ENCODE measurements at places on chromosomes 6 and 20.

DNA sequence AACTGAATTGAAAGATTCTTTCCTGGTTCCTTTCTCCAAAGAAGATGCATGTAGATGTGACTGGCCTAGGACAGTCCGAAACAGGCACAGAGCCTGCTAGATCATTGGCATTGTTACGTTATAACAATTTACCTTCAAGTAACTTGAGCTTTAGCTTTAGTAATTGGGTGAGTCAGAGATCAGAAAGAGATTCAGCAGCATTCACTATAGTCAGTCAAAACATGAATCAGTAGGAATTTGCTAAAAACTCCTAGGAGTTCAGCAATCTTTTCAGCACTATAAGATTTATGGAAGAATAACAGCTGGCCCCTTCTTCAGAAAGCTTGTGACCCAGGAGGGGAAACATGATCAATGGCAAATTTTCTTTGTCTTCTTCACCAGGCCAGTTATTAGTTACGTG lies 281.7 kb upstream of the PRDM1 start:
- no peak for DNase-seq

DNA sequence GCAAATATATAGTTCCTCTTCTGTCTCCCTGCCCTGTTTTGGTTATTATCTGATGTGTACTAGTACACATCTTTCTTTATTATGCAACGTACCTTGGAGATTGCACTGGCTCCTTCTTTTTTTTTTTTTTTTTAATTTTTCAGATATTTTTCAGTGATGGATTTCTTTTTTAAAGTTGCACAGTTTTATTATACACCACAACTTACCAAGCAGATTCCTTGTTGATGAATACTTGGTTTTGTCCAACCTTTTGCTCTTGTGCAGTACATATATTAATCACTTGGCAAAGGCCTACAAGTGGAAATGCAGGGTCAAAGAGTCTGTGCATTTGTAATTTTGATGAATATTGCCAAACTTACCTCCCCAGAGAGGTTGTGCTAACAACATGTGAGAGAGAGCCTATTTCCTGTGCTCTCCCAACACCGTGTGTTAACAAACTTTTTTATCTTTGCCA lies 50.1 kb upstream of the RNF24 start:
- no peak for DNase-seq

DNA sequence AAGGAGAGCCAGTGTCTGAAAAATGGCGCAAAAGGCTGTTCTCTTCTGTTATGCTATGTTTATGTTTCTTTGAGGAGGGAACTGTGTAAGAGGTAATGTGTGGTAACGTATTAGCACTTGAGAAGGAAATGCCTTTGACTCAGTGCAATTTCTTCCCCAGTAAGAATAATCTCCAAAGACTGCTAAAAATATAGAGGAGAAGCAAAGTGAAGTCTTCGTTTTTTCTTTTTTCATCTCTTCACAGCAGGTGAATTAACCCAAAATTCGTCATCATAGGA lies 47.1 kb upstream of the IFNGR1 start:
- DNase-seq = no peak

- no peak for DNase-seq
Measured at GRCh38 chr6:42533794-42534193, 30.0 kb upstream of the UBR2 start.

- peak; percentile 39 for DNase-seq
Measured at GRCh38 chr6:138517635-138518034, 18.3 kb upstream of the NHSL1 start.

DNA sequence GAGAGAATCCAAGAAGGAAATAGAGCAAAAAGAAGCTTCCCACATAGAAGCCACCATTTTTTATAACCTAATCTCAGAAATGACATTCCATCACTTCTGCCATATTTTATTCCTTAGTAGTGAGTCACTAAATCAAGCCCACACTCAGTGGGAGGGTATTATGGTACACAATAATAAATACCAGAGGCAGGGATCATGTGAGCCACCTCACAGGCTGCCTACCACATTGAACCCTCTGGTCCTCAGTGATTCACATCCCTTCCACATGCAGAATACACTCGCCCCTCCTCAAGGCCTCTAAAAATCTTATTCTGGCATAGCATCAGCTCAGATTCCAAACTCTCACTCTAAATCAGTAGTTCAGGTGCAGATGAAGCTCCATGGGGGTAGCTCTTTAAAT lies 49.4 kb downstream of the TMC2 start:
- no peak for DNase-seq

- DNase-seq = no peak
Measured at GRCh38 chr6:15431762-15432483, 186.1 kb downstream of the JARID2 start.

DNA sequence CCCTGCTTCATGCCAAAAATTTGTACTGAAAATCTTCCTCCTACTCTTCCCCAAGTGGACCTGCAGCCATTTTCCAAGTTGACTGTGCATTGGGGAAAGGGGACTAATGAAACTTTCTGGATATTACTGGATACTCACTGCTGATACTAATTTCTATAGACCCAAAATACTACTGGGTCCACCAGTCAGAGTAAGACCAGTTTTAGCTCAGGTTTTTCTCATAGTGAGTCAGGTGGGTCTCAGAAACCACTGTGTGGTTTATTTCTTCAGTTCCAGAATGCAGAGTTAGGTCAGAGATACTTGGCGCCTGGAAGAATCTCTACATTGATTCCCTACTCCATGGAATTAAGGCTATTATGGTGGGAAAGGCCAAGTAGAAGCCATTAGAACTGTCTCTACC lies 274.8 kb upstream of the SYNCRIP start:
- DNase-seq = no peak

- DNase-seq = no peak
Measured at GRCh38 chr20:48722002-48722731, 105.6 kb downstream of the PREX1 start.

GRCh38 chr6:41358503-41358902 lies 23.1 kb downstream of the NCR2 start:
- DNase-seq = no peak

GRCh38 chr20:44819936-44820335 lies 9.6 kb upstream of the RIMS4 start:
- no peak for DNase-seq

GRCh38 chr6:163354761-163355425 lies 59.6 kb upstream of the QKI start:
- DNase-seq = no peak

GRCh38 chr20:21397341-21398108 lies at the start of gene NKX2-4:
NKX2-4 (minus strand) TSS chr20:21397526; CDS start chr20:21397399, 127 bp downstream.
- no peak for DNase-seq

Measured in HCT116 (cell line).